ENCODE measurements at places on chromosomes 6 and 20.

- DNase-seq, result no peak
Observed at GRCh38 chr6:12766365-12766764, 49.8 kb downstream of the PHACTR1 start.

- no peak for DNase-seq
Observed at GRCh38 chr20:41063442-41063841, 34.8 kb downstream of the TOP1 start.

DNA sequence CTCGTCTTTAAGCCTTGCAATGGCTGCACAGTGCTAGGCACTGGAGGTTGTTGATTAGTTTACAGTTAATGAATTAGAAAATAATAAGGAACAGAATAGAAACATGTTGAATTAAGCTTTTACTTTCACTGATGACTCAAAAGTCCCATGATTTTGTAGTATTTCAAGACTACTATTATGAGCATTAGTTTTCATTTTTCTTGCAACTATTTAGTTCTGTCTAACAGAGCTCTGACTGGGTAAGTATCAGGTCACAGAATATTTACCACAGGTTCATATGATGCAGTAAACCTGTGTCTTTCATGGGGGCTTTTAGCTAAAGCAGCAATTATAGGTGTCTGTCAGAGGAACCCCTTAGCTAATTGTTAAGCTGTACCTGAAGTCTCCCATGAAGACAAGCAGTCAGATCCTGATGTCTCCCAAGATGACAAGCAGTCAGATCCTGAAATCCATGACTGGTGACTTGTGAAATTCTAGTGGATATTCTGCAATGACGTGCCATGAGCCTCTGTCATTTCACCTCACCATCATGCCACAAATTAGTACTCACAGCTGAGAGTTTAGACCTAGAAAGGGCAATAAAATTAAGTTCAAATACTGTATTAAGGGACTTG, 8.2 kb upstream of the GPR31 start:
- DNase-seq, result no peak

DNA sequence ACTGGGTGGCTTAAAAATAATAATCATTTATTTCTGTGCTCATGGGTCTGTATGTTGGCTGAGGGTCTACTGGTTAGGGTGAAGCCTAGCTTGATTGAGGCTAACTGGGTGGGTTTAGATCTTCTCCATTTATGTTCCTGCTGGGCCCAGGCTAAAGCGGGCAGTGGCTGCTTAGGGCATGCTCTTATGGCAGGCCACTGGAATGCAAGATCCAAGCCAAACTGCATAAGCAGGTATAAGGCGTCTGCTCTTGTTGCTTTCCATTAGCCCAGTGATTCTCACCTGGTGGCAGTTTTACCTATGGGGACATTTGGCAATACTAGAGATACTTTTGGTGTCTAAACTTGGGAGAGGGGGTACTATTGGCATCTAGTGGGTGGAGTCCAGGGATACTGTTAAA, 44.5 kb downstream of the QKI start:
- DNase-seq, result no peak

DNA sequence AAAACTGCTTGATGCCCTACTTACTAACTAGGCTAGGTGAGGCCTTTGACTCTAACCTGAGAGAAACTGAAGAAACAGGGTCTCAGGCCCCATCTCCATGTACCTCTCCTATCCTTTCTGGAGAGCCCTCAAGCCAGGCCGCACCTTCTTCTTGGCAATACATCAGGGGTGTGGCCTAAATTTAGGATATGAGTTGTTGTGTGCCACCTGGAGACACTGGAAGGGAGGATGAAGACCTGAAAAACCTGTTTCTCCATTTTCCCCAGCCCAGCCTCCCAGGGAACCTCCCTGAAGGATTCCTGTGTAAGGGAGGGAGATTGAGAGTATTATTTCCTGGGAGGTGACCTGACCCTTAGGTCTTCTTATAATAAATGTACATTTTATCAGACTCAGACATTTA, 3.1 kb downstream of the LY6G6D start:
- DNase-seq, result no peak

DNA sequence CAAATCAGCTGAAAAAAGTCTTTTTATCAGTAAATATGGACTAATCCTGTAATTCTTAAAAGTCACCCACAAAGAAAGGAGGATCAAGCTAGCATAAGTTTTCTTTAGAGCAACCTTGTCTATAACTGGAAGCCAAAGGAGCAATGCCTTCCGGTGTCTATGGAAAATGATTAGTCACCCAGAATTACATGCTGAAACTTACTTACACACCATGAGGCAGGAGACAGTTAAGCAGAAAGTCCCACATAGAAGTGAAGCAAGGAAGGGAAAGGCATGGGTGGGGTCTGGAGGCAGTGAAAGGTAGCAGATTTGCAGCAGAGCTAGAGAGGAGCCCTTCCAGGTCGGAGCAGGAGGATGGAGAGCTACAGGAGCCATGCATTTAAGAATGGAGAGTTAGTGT, 153.7 kb upstream of the RIPOR2 start:
- DNase-seq, result no peak

DNA sequence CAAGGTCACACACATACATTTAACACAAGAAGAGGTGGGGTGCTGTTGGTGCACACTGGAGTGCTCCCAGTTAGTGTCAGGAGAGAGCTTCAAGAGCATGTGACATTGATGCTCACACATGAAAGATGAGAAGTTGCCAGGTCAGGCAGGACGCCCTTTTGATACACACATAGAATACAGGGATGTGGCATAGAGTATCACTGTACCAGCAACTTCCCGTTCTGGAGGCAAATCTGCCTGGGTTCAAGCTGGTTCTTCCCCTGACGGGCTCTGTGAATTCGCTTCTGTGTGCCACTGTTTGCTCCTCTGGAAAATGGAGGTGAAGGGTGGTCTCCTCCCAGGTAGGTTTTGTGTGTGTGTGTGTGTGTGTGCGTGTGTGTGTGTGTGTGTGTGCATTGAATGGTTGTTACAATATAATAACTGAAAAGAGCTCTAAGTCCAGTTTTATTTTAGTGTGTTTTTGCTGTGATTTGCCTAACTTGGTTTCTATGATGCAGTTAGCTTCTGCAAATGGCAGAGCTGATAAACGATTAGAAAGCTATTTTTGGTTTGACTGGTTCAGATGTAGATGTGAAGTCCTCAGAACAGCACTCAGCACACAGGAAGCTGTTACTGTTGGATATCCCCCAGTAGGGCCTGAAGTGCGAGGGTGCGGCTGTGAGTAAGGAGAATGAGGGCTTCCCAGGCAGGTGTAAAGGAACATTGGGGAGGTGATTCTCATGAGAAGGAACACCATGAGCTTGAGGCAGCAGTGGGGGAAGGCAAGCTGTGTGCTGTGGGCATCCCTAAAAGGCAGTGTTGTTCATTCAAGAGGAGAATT, 53.4 kb downstream of the HIVEP1 start:
- no peak for DNase-seq

DNA sequence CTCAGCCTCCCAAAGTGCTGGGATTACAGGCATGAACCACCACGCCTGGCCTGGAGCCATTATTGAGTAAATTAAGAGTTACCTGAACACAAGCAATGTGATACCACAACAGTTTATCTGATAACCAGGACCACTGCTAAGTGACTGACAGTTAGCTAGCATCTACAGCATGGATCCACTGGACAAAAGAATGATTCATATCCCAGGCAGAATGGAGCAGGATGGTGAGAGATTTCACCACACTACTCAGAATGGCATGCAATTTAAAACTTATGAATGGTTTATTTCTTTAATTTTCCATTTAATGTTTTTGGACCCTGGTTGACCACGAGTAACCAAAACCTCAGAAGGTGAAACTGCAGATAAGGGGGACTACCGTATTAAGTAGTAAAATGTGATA, 48.6 kb downstream of the RALGAPA2 start:
- no peak for DNase-seq

DNA sequence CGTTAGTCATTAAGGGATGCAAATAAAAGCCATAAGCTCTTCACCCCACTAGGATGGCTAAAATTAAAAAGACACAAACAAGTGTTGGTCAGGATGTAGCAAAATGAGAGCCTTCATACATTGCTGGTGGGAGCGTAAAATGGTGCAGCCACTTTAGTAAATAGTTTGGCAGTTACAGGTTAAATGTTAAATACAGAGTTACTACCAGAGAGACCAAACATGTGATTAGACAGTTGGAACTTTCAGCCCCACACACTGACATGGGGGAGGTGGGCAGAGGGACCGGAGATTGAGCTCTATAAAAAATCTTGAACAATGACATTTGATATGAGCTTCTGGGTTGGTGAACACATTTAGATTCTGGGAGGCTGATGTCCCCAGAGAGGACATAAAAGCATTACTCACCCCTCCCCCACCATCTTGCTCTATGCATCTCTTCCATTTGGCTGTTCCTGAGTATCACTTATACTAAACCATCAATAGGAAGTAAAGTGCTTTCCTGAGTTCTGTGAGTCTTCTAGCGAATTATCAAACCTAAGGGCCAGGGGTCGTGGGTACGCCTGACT, 20.4 kb upstream of the ZNF318 start:
- DNase-seq, result no peak

- no peak for DNase-seq
Observed at GRCh38 chr6:90194371-90194841, 102.2 kb downstream of the BACH2 start.

DNA sequence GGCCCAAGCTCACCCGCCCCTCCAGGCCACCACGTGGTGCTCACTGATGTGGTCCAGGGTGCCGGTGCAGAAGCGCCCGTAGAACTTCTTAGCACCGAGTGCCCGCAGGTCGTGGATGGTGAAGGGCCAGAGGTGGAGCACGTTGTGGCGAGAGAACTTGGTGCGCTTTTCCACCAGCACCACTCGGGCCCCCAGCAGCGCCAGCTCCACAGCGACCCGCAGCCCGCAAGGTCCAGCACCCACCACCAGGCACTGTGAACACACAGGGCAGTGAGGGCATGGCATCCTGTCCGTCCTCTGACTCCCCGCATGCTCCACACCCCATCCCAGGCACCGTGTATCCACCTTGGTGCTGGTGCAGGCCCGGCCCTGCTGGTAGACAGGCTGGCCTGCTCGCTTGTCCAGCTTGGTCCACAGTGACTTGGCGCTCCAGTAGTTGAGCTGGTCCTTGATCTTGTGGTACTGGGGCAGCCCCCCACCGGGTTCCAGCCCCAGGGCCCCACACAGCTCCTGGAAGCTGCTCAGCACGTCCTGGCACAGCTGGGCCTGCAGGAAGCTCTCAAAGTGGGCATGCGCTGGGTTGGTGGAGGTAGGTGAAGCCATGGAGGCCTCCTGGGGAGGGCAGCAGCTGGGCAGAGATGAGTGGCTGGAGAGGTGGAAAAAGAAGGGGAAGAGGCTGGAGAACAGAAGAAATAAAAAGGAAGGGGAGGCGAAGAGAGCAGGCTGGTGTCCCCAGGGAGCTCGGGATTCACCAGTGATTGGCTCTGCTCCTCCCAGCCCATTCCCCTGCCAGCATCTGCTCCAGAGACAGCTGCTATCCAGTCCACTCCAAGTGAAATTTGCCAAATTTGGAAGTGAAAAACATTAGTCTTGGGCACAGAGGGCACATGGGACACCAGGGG, 1.7 kb downstream of the MICAL1 start:
- no peak for DNase-seq

DNA sequence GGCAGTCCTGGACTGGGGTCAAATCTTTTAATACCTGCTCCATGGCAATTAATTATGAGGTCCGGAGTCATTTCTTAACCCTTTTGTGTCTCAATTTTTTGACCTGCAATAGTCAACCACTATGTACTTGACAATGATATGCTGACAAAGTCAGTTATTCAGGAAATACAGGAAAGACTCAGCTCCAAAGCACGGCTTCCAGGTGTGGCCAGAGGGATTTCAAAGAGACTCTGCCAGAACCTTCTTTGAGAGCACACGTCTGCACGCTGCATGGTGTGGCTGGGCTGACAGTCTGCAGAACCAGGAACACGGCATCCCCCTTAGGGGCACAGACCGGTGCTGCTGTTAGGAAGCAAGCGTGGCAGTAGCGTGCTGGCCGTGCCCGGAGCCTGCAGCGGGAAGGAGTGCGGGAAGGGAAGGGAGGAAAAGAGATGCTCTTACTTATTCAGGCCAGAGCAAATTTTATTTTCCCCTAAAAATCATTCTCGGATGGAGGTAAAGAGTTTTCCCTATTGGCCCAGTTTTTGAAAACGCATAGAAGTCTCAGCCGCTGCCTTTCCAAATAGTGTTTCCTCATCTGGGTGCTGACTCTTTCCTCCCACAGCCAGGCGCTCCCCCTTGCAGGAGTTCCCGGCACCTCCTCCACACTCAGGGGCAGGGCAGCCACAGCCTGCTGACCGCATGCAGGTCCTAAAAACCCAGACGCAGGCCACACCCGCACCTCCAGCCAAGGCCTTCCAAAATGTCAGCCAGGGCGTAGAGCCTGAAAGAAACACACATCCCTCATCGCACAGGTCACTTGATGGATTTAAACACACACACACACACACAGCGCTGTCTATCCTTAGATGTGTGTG, 187.4 kb upstream of the SNX9 start:
- no peak for DNase-seq

DNA sequence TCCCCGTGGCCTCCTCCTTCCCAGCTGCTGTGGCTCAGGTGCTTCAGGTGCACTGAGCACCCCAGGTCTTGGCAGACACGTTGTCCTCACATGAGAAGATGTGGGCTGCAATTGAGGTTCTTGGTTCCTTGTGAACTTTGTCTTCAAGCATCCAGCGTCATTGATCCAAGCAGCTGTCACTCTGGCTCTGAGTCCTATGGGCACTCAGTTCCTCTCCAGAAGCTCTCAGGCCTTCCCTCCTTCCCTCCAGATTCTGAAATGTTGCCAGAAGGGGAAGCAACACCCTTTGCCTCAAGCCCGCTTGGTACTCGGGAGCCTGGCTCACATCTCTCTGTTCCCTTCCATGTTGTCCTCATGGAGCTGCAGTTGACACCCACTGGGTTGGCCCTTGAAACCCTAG, 8.4 kb upstream of the MRGBP start:
- DNase-seq, result no peak

- peak; percentile 91 for DNase-seq
Observed at GRCh38 chr6:156618600-156619205, 158.5 kb upstream of the ARID1B start.

DNA sequence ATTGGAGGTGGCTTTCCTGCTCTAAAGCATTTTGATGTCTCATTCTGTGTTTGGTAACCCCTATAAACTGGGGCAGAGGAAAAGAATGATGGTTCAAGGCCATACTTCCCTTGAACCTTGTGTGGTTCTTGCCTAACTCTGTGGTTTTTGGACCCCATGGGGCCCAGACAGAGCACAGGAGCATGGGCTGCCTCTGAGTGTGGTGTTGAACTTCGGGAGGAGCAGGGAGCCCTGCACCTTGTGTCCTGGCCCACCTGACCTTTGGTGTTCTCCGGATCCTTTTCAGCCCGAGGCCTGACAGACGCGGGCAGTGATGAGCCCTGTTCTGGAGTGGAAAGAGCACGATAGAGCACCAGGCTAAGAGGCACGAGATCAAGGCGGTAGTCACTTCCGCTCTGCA, 18.8 kb downstream of the TMEM74B start:
- DNase-seq, result no peak

GRCh38 chr6:33208091-33208967, at the start of gene RING1:
Gene RING1 (plus strand): TSS chr6:33208500. CDS start chr6:33208823, 323 bp downstream.
- no peak for DNase-seq

GRCh38 chr6:82072751-82073150, 174.8 kb downstream of the IBTK start:
- no peak for DNase-seq

DNA sequence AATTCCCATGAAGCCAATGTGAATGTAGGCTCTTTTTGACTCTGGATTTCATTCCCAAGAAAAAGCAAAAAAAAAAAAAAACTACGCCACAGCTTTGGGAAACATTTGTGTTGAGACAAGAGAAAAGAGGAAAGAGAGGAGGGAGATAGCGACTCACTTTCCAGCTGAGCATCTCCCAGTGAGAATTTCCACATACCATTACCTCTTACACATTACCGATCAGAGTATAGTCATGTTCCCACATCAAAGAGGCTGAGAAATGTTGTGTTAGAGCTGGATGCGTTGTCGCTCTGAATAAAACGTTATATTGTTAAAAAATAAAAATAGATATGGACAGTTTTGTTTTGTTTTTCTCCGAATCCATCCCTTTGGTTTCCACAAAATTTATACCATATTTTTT, 1019.3 kb upstream of the ADGRB3 start:
- DNase-seq, result no peak

All from NCI-H1436 treated with DMSO at 0.1 percent for 48 hours (cell line).